NCI-H1092 treated with DMSO at 0.1 percent for 48 hours (cell line): ENCODE measurements at places on chromosomes 2 and 18.

GRCh38 chr2:12066986-12067385 lies 320.6 kb downstream of the LPIN1 start:
- no peak for DNase-seq

DNA sequence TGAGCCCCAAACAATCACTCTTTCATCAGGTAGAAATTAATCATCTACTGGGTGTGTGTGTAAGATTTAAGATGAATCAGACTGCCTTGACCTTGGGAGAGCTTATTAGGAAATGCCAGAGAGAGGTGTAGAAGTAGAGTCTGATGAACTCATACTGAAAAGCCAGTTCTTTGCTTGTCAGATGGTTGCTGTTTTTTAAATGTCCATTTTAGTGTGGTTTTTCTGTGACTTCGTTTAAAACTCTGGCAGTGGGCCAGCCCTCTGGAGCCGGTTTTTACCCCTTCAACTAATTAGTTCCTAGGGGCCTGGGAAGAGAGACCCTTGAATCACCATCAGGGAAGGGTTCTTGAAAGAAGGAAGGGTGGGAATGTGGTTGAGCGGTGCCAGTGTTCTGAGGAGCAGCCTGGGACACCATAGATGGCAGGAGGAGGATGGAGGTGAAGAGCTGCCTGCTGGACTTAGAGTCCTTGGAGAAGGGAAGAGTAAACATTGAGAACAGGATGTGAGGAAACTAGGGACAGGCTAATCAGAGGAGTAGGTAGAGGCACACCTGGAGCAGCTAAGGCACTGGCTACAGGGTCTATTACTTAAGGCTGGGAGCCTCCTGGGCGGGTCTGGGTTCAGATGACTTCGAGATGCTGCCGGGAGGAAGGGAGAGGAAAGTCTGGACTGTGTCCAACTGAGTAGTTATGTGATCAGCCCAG lies 66.1 kb downstream of the LRRFIP1 start:
- DNase-seq: no peak

GRCh38 chr2:61277756-61278155 lies 115.8 kb downstream of the C2orf74 start:
- DNase-seq: no peak

- DNase-seq: no peak
Measured at GRCh38 chr2:109591206-109591605, 22.6 kb downstream of the SEPTIN10 start.

DNA sequence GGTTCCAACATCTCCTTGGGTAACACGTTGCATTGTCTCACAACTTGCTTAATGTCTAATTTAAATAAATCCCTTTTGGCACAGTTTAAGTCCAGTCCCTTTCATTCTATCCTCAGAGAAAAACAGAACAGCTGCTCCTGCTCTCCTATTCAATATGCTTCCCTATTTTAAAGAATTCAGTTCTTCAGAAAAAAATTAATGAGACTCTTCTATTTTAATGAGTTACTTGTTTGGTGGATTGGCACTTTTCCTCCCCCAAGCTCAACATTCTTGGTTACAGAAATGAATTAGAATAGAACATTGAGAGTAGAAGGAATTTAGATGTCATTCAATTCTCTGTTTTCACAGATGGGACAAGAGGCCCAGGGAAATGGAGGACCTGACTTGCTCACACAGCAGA lies 116.9 kb upstream of the ATP8B1 start:
- DNase-seq: no peak

GRCh38 chr2:26901326-26902183 lies 53.6 kb downstream of the DPYSL5 start:
- DNase-seq: peak; percentile 77

- DNase-seq: no peak
Measured at GRCh38 chr2:46350029-46350689, 53.0 kb downstream of the EPAS1 start.

DNA sequence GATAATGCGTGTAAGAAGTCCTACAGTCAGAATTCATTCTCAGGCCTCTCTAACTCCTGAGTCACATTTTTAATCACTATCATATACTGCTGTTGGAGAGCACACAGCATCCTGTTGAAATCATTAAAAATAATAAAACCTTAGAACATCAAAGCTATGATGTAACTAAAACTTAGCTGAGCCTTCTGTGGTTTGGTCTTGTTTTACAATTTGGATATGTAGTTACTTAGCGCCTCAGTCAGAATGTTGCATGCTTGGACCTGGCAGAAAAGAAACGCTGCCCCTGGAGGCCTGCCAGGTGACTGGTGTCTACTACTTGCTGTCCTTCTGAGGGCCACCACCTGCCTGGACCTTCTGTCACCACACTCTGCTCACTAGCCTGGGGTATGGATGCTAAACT lies 261.1 kb upstream of the RASGRP3 start:
- no peak for DNase-seq

DNA sequence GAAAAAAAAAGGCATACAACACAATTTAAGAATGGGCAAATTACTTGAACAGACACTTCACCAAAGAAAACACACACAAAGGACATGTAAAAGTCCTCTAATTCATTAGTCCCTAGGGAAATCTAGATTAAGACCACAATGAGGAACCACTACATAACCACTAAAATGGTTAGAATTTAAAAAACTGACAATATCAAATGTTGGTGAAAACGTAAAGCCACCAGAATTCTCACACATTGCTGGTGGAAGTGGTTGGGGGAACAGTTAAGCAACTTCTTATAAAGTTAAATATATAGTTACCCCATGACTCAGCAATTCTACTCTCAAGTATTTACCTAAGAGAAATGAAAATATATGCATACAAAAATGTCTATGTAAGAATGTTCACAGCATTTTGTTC lies 11.8 kb downstream of the RTN4 start:
- no peak for DNase-seq

- DNase-seq: no peak
Measured at GRCh38 chr2:224958873-224959272, 83.4 kb downstream of the DOCK10 start.

DNA sequence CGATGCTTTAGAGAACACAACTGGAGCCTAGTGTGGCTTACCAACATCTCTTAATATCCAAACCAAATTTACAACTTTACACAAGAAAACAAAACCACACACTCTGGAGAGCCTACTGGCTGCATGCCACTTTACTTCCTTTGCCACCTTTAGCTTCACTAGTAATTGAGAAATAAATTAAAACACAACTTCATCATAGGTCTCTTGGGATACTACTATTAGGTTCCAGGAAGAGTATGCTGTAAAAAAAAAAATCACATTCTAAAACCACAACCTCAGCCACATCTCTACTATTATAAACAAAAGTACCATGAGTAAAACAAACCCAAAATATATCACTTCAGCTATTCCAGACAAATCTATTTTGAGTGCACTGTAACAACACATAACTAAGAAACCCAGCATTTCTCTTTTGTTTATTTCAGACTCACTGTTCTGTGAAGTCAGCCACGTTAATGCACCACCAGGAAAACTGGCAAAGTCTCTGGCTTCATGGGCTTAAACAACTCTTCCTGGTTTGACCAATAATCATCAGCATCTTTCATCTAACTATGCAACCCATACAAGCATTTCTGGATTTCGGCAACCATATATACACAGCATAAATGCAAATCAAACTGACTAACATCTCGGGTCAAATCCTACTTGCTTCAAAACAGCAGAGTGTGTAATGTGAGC lies 59.1 kb downstream of the REV1 start:
- no peak for DNase-seq

- DNase-seq: no peak
Measured at GRCh38 chr18:8813611-8814010, 108.3 kb downstream of the MTCL1 start.

DNA sequence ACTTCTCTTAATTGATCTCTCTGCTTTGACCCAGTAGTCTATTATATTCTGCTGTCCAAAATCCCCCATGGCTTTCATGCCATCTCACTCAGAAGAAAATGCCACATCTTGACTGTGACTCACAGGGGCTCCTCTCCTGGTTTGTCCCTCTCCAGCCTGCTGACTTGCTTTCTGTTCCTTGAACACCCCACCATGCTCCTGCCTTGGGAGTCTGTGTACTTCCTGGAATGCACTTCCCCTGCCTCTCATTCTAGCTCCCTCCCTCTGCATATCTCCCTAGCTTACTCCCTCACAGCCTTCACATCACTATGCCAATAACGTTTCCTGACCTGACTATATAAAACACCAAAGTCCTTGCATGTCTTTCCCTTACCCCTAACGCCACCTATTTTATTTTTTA lies 167.2 kb downstream of the TRIB2 start:
- DNase-seq: no peak

DNA sequence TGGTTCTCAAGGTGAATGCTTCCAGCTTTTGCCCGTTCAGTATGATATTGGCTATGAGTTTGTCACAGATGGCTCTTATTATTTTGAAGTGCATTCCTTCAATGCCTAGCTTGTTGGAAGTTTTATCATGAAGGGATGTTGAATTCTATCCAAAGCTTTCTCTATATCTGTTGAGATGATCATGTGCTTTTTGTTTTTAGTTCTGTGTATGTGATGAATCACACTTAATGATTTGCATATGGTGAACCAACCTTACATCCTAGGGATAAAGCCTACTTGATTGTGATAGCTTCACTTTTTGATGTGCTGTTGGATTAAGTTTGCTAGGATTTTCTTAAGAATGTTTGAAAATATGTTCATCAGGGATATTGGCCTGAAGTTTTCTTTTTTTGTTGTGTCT lies 112.1 kb downstream of the MBD2 start:
- no peak for DNase-seq

DNA sequence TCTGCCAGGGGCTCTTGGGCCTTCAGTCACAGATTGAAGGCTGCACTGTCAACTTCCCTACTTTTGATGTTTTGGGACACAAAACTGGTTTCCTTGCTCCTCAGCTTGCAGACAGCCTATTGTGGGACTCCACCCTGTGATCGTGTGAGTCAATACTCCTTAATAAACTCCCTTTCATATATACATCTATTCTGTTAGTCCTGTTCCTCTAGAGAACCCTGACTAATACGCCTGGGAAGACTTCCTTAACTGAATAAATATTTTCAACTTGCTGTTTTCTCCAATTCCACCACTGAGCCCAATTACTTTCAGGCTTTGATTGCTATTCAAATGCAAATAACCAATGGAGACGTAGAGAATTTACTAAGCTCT lies 61.4 kb upstream of the CCDC195 start:
- no peak for DNase-seq

DNA sequence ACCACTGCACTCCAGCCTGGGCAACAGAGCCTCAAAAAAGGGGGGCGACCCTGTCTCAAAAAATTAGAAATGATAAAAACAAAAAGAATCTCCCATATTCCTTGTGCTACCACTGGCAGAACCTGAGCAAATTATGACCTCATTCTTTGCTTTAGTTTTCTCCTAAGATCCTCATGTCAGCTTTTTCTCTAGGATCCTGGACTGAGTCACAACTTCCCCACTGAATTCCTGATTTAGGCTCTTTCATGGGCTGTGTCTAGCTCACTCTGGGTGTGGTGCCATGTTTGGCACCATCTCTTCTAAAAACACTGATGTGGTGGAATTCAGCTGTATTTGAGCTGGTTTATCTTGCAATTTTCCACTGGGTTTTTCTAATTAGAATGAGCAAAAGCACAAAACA lies 37.1 kb downstream of the EXOC6B start:
- no peak for DNase-seq

- DNase-seq: no peak
Measured at GRCh38 chr2:58708565-58708964, 467.4 kb upstream of the FANCL start.

GRCh38 chr2:134137182-134137611 lies 116.7 kb upstream of the MGAT5 start:
- no peak for DNase-seq

GRCh38 chr2:46003903-46004473 lies 293.2 kb upstream of the EPAS1 start:
- no peak for DNase-seq

- DNase-seq: no peak
Measured at GRCh38 chr2:126658905-126659561, 3.1 kb downstream of the GYPC start.

DNA sequence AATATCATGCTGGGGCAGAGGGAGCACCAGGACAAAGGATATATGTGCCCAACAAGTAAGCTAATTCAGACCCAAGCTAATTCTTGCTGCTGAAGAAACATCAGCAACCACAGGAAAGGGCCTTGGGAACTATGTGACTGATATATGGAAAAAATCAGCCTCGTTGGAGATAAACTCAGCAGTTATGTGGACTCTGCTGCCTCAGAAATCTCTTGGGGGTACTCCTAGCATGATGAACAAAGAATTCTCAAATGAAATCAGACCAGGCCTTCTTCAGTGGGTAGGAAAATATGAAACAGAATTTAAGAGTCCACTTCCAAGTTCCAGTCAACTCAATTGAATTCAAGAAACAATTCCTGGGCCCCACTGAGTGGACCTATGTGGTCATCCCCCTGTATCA lies 367.9 kb downstream of the TNS1 start:
- no peak for DNase-seq

DNA sequence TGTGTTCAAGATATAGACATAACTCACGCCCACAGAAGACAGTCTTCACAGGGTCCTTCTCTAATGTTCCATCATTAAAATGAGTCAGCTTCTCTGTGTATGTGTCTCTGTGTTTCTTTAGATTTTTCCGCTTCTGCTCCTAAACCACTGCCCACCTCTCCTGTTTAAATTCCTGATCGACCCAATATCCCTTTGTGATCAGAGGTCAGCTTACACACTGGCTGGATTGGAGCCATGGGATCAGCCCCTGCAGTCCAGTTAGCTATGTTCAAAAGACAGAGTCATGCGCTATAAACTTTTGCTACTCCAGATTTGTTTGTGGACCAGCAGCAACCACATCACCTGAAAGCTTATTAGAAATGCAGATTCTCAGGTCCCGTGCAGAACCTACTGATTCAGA lies 229.2 kb downstream of the C1D start:
- DNase-seq: no peak

DNA sequence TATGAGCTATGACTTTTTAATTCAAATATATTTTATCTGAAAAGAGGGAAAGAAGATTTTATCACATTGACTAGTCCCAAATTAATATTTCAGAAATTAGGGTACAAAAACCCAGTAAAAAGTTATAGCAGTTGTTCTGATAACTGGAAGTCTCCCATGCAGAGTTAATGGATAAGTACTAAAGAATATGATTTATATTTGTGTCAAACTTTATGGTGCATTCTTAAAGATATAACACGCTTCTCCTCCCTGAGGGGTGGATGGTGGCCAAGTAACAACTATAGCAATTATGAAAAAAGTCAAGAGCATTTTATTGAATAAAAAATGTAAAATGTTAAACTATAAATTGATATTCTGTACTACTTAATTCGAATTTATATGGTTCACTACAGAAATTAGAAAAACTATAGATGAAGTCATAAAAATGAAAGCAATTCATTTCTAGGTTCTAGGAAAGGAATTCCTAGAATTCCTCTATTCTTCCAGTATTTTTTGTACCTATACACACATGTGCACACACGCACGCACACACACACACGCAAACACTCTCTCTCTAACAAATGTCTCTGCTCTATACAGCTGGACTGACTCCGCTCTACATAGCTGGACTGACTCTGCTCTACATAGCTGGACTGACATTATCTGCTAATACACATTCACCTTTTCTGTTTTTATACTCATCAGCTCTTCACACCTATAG lies 111.3 kb downstream of the PRELID3A start:
- DNase-seq: no peak

GRCh38 chr2:21043744-21044532 lies at the start of gene APOB:
Gene APOB, minus strand, starts transcription at chr2:21044073. Its CDS starts 128 bp downstream, at chr2:21043945.
- no peak for DNase-seq

- DNase-seq: no peak
Measured at GRCh38 chr18:31156821-31157763, 5.6 kb downstream of the DSC1 start.
